ENCODE measurements at places on chromosomes 12 and 14.
A peak's percentile ranks its signal among the peaks of the same experiment; 100 is the strongest.

DNA sequence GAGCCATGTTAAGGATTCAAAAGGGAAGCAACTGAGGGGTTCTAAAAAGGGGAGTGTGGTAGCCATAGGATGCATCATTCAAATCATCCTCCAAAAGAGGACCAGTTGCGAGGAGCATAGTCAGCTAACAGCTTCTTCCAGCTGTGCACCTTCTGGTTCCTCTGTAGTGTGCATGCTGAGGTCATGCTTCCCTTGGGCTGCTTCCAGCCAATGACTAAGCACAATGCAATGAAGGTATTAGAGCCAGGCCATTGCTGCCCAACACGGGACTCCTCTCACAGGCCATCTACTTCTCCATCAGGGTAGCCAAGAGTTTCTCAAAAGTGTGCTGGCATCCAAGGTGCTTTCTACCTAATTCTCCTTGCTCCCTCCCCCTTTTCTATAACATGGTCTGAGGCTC is 69.2 kb upstream of the ARID2 start:
- no peak for DNase-seq

DNA sequence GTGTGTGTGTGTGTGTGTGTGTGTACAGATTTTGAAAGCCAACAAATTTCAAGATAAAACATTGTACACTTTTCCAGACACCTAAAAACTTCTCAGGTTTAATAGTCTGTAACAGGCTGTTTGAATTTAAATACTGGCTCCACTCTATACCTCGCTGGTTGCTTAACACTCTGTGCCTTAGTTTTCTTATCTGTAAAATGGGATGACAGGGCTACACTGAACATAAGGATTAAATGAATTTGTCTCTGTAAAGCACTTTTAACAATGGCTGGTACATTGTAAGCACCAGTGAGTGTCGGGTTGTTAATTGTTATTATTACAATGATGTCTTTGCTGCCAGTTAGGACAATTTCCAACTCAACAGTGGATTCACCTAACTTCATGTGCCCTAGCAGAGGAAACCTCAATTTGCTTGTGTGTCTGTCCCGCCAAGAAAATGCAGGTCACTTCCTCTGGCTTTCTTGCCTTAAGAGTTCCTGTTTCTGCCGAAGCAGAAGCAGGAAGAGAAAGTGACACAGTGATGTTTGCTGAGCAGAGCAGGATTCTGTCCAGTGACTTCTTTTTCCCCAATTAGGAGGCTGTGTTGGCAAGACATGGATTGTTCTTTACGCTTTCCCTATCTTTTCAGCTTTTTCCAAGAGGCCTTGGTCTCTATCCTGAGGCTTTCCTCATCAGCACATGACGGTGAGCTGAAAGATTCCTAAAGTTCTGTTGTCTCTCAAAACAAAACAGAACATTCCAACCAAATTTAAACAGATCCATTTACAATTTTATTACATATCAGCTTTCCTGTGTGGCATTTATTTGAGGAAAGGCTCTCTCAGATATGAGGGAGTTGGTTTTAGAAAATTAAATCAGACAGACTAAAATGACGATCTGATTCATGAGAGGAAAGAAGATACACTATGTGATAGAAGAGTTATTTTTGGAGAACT is 154.1 kb upstream of the ATP2B1 start:
- no peak for DNase-seq

DNA sequence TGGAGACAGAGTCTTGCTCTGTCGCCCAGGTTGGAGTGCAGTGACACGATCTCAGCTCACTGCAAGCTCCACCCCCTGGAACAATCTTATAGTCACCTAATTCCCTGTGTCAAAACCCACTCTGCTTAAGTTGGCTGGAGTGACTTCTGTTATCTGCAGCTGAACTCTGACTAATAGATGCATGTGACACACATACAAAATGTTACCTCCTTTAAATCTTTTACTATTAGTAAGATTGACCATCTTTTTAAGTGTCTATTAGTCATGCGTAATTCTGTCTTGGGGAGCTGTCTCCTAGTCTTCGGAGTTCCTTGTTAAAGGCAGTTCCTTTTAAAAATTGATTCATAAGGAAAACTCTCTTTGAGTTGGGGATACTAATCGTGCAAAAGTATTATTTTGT is 7.4 kb downstream of the IFI27L1 start:
- no peak for DNase-seq

GRCh38 chr14:66495218-66496098 is 9.3 kb downstream of the CCDC196 start:
- no peak for DNase-seq

DNA sequence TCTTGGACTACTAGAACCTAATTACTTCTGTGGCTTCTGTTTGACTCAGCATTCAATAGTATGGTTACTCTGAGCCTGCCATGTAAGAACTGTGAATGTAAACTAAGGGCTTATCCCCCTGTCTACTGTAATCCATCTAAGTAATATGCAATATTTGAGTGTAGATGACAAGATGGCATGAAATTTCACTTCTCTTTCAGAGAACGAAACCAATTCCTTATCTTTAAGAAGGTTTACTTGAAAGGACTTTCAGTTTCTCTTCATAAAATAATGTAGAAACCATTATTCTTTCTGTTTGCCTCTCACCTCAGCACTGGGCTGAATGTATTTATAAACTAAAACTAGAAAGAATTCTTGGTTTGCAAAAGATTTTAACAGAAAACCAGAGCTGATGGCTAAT is 60.4 kb upstream of the ARID2 start:
- DNase-seq = no peak

- DNase-seq = no peak
Observed at GRCh38 chr12:57008178-57008577, 1.8 kb upstream of the ZBTB39 start.

- DNase-seq = no peak
Observed at GRCh38 chr12:109053382-109054123, 1.2 kb downstream of the USP30 start.

GRCh38 chr14:105903971-105904370 is 377.6 kb downstream of the TMEM121 start:
- no peak for DNase-seq

DNA sequence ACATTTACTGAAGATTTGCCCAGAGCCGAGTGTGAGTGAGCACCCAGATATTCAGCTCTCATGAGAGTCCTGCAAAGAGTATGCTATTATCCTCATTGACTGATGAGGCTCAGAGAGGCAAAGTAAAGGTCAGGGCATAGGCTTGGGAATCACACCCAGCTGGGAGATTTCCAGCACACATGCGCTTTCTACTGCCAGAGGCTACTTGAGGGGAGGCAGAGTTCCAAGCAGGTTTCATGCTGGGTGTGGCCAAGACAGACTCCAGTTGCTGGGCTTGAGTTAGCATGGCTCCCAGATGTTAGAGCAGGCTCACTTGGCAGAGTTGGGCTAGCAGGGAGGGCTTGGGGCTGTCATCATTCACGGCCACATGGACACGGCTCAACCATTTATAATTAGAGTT is 14.4 kb upstream of the FAM181A start:
- no peak for DNase-seq

DNA sequence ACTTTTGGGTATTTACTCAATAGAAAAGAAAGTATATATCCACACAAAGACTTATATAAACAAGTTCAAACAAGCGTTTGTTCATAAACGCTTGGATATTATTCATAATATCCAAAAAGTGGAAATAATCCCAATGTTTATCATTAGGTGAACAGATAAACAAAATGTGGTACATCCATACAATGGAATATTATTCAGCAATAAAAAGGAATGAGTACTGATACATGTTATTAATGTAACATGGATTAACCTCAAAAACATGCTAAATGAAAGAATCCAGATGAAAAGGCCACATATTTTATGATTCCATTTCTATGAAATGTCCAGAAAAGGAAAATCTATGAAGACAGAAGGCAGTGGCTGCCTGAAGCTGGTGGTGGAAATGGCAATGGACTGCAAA is 16.8 kb upstream of the MYH7 start:
- no peak for DNase-seq

DNA sequence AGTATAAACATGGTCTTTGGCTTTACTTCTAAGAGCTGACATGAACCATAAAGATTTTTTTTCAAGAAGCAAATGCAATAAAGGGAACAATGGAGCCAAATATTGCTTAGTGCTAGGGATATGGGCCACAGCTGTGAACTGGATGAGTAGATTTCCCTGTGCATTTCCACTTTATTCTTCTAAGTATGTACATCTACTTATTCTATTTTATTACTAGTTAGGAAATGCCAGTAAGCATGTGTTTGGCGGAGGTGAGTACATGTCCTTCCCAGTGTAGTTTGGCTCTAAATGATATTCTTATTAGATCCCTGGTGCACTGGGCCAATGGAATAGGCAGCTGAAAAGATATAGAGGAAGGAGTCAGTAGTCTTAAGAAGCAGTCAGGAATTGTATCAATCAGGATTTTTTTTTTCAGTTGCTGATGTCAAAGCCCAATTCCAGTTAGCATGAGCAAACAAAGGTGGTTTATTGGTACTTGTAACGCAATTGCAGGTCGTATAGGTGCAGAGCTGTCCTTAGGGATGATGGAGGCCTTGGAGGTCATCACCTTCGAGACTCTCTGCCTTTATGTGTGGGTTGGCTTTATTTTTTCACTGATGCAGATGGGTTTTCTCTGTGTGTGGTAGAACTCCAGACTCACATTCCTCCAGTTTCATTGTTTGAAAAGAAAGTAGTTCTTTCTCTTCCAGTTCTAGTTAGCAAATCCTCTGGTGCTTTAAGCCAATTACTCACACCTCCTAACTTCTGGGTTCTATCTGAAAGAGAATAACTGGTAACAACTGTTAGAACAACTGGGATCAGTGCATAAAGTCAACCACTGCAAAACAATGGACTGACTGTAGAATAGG is 139.0 kb upstream of the LRIG3 start:
- DNase-seq = no peak

DNA sequence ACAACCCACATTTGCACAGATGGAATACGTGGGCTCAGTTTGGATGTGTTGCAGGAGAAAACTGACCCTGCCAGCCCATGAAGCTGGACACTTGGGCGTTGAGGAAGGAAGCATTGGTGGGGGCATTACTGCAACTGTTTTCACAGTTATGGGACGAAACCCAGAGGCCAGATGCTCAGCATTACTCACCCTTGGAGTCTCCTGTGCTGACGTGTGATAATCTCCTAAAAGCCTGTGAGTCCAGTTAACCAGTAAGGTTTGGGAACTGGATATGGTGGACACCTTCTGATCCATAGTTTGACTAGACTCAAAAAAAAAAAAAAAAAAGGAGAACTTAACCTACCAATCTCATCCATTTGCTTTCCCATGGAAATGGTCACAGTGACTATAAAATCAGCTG is 52.8 kb upstream of the EGLN3 start:
- DNase-seq = no peak

GRCh38 chr14:68139431-68140075 is 320.0 kb downstream of the RAD51B start:
- DNase-seq = no peak

GRCh38 chr12:76586764-76587395 is 27.3 kb upstream of the OSBPL8 start:
- DNase-seq = no peak

- no peak for DNase-seq
Observed at GRCh38 chr12:19234981-19235871, 105.7 kb downstream of the PLEKHA5 start.

DNA sequence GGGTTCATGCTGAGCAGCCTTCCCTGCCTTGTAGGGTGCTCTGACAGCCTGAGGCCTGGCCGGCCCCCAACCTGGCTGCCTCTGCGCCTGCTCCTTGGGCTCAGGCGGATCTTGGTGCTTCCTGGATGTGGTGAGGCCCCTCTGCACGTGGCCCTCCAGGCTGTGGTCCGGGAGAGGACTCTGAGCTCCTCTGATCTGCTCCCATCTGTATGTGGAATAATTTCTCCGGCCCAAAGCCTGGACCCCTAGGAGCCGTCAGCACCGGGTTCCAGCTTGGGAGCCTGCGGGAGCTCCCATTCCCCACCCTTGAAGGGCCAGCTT is 21.3 kb upstream of the EIF2B2 start:
- no peak for DNase-seq

GRCh38 chr14:21063479-21063878 is 5.9 kb downstream of the RNASE8 start:
- no peak for DNase-seq

DNA sequence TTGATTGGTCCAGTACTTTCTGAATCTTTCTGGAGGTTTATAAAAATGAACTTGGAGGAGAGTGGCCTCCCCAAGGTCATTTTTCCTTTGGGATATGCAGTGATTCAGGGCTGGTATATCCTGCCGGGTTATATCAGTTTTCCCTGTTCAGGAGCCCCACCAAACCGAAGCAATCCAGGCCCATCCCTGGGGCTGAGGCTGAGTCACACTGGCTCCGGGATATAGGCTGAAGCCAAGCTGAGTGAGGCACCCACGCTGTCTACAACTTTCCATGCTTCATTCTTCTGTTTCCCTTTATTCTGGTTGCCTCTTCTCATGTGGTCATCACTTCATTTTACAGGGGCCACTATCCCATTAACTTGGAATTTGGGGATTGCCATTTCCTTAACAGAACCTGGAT is 3.4 kb downstream of the SSPN start:
- no peak for DNase-seq

DNA sequence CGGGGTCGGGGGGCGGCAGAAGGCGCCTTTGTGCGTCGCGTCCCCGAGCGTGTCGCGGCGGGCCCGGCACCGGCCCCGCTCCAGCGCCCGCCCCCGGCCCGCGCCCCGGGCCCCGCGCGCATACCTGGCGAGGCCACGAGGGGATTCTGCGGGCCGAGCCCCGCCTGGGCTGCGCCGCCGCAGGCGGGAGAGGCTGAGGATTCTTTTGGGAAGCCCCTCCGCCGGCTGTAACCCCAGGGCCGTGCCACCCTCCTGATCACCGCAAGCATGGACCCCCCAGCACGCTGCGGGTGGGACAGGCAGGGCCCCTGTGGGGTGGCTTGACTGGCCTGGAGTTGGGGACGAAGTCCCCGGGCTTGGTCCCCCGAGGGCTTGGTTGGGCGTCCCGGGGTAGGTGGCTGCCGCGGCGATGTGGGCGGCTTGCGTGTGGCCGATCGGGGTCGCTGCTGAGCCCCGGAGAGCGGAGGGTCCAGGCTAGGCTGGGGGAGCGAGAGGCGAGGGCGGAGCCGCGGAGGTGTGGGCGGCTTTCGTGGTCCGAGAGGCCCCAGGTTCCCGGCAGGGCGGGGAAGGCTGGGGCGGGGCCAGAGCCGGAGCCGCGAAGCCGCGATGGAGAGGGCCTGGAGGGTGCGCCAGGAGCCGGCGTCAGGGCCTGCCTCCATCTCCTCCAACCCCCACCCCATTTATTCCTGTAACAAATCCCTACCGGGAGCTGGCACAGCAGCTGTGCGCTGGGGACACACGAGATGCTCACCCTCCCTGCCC is 28.4 kb upstream of the GPR132 start:
- peak; percentile 61 for DNase-seq

GRCh38 chr14:63875311-63875710 is 22.5 kb downstream of the SYNE2 start:
- no peak for DNase-seq

DNA sequence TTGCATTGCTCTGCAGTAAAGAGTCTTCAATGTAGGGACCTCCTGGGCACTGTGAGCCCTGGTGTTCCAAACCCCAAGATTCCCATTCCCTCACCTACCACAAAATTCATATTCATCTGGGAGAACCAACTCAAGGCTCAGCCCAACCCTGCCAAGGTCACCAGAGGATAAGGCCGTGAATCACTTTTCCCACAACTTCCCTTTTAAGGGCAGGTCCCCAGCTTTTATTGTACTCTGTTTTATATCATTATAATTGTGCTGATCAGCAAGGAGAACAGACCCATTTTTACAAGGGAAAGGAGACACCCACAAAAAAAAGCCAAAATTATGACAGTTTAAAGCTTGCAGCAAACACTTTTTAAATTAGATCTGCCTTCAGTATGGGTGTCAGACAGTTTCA is 363.0 kb upstream of the FKBP4 start:
- no peak for DNase-seq

All from stimulated activated CD4-positive, alpha-beta T cell treated with anti-CD3 and anti-CD28 coated beads, TNF-alpha, amount 100 ng/mL, for 1 hour (primary cell).